ENCODE measurements at places on chromosomes 12 and 14.

- DNase-seq = no peak
Observed at GRCh38 chr12:120266180-120266870, 795 bp upstream of the PXN start.

GRCh38 chr12:12784911-12785814 lies at the start of gene APOLD1:
Gene APOLD1 (plus strand): TSS chr12:12785659. CDS start chr12:12785692, 33 bp downstream.
- DNase-seq = no peak

GRCh38 chr12:50059440-50060119 lies 2.2 kb downstream of the ASIC1 start:
- DNase-seq = no peak

DNA sequence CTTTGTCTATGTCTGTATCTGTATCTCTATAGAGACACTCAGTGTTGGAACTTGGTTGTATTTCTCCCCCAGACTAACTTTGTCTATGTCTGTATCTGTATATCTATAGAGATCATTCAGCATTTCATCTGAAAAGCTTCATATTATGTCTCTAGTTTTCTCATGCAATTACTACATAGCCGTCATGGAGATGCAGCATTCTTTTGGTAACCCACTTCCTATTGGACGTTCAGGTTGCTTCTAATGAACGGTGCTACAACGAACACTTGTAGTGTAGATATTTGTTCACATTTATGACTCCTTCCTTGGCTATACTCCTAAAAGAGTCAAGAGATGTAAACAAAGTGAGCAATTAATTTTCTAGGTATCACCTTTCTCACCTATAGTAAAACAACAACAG lies 81.5 kb upstream of the KCNA1 start:
- no peak for DNase-seq

- DNase-seq = no peak
Observed at GRCh38 chr12:87720967-87721366, 308.2 kb downstream of the C12orf50 start.

DNA sequence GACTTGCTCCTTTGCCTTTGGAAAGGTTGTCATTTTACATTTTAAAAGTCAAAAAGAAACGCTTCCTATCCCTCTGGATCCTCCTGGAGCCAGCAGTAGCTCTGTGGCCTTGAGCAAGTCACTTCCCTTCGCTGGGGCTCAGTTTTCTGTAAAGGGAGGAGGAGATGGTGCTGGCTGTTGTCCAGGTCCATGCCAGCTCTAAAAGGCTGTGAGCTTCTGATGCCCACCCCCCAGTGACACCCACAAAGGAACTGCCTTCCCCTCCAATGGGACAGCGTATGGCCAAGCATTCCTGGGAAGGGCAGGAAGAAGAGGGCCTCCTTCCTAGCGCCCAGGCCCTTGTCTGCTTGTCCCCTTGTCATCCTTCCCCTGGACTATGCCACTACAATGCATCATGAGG lies 81.5 kb downstream of the NTF3 start:
- DNase-seq = no peak

DNA sequence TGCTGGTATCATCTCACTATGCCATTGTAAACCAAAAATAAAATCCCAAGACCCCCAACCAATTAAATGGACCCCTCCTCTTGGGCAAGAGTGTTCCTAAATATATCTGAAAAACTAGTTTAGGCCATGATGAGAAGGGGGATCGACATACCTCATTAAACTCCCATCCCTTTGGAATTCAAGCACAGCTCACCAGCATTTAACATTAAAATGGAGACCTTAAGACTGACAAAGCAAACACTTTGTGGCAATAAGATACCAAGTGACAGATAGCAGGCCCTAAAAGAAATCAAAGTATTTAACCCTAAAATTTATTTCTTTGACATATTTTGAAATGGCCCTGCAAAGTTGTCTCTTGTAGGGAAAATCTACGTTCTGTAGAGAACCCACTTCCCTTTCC lies 387.9 kb downstream of the KCNH5 start:
- DNase-seq = no peak

- no peak for DNase-seq
Observed at GRCh38 chr12:113744802-113745395, 221.2 kb downstream of the RBM19 start.

- no peak for DNase-seq
Observed at GRCh38 chr12:92987846-92988621, 58.9 kb upstream of the EEA1 start.

DNA sequence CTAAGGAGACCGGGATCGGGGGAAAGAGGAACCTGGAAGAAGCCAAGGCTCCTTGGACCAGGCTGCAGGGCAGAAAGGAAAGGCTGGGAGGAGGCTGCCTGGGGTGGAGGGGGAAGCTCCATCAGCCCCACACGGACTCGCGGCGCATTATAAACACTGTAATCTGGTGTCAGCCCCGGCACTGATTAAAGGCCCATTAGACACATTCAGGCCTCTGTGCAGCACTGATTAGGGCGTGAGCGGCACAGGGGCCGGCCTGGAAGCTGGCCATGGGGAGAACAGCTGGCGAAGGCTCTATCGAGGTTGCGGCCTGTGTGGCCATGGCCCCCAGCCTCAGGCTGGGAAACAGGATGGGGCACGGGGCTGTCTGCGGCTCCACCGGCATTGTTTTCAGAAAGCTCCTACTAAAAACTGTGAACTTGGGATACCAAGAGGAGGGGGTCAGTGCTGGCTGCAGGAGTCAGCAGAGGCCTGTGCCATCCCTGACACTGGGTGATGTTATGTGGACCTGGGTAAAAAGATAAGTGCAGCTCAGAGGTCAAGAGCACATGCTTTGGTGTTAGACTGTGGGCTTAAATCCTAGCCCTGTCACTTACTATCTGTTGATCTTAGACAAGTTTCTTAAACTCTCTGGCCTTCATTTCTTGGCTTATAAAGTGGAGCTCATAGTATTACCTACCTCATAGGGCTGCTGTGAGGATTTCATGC lies 10.6 kb downstream of the ACVRL1 start:
- DNase-seq = no peak

DNA sequence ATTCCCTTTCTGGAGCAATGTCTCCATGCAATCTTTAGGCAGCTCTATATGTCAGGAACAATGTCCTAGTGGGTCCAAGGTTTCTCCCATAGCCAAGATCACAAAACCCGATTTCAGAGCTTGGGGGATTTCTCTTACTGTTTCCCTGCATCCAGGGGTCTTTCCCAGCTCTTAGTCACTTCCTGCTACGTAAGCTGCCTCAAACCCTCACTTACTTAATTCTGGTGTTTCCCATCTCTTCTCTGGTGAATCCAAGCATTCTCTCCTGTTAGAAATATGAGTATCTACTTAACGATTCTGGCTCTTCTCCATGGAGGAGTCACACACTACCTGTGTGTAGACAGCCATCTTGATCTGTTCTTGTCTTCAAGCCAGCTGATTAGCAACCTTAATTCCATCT lies 80.0 kb downstream of the IFNG-AS1 start:
- no peak for DNase-seq

DNA sequence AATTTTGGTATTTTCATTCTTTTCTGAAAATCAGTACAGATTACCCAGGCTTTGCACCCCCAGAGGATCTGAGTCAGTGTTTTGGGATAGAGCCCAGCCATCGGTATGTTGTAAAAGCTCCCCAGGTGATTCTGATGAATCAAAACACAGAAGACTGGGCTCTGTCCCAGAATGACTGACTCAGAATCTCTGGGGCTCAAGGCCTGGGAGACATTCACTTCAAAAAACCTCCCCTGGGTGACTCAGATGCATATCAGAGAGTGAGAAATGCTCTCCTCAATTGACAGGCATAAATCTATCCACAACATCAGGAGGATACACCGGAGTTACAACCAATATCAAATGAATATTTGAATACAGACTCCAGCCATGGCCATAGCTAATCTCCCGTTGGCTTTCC lies 32.6 kb downstream of the SLC35F4 start:
- no peak for DNase-seq

DNA sequence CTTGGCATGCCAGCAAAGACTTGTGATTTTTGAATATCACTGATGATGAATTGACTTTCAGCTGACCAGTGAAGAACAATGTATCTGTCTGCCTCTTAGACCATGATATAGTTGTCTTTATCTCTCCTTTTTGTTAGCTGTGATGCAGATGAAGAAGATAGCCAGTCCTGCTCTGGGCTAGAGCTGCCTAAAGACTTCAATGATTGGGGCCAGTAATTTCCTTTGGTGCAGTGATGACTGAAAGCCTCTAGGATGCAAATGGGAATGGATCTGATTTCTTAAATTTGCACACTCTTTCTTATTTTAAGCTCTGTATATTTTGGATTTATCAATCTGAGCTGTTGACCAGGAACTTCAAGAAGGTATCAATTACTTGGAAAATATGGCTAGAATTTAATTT lies at the start of gene TAS2R9:
TSS of gene TAS2R9 (minus strand) at position 101 of the 400 bp plus-strand sequence. CDS start at position 8, 93 bp downstream.
- no peak for DNase-seq

DNA sequence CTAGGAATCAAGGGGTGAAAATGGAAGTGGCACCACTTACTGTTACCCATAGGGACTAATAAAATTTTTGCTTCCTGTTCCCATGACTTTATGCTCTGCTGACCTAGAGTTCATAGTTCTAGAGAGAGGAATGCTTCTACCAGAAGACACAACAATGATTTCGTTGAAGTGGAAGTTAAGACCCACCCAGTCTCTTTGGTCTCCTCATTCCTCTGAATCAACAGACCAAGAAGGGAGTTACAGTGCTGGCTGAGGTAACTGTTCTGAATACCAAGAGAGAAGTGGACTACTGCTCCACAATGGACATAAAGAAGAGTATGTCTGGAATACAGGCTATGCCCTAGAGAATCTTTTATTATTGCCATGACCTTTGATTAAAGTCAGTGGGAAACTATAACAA lies 23.5 kb upstream of the DYRK2 start:
- DNase-seq = no peak

- DNase-seq = no peak
Observed at GRCh38 chr12:53060721-53061276, 10.9 kb downstream of the TNS2 start.

GRCh38 chr12:106643000-106643399 lies 60.2 kb downstream of the RFX4 start:
- DNase-seq = no peak

GRCh38 chr14:24038686-24039085 lies 13.1 kb upstream of the CARMIL3 start:
- DNase-seq = no peak

GRCh38 chr12:49388682-49389386 lies 21.6 kb downstream of the SPATS2 start:
- no peak for DNase-seq

All from right lung (tissue), 10 donors.